ENCODE measurements at places on chromosomes 2 and 18.
A peak's percentile ranks its signal among the peaks of the same experiment; 100 is the strongest.

DNA sequence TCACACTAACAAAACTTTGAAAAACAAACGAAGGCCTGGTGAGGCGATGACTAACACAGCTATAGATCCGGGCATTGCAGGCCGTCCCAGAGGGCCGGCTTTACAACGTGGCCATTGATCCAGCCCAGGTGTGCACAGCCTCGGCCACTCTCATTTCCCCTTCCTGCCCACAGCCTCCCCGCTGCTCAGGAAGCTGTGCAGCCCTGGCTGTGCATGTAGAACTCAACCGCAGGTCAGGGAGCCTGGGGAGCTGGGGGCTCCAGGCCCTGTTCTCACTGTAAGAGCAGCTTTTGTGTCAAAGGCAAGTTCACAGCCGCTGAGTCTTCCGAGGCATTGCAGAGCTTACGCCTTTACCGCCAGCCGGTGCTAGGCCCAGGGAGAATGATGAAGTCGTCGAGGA, 87.2 kb downstream of the LONRF2 start:
- DNase-seq = no peak

DNA sequence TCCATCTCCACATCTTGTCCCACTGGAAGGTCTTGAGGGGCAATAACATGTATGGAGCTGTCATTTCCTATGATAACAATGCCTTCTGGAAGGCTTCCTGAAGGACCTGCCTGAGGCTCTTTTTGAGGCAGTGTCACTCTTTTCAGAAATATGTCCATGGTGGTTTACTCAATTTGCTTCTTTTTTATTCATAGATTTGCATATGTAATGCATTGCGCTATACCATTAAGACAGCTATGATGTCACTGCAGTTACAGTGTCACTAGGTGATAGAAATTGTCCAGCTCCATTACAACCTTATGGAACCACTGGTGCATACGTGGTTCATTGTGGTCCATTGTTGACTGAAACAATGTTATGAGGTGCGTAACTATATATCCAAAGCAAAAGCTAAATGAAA, 19.9 kb downstream of the NABP1 start:
- no peak for DNase-seq

DNA sequence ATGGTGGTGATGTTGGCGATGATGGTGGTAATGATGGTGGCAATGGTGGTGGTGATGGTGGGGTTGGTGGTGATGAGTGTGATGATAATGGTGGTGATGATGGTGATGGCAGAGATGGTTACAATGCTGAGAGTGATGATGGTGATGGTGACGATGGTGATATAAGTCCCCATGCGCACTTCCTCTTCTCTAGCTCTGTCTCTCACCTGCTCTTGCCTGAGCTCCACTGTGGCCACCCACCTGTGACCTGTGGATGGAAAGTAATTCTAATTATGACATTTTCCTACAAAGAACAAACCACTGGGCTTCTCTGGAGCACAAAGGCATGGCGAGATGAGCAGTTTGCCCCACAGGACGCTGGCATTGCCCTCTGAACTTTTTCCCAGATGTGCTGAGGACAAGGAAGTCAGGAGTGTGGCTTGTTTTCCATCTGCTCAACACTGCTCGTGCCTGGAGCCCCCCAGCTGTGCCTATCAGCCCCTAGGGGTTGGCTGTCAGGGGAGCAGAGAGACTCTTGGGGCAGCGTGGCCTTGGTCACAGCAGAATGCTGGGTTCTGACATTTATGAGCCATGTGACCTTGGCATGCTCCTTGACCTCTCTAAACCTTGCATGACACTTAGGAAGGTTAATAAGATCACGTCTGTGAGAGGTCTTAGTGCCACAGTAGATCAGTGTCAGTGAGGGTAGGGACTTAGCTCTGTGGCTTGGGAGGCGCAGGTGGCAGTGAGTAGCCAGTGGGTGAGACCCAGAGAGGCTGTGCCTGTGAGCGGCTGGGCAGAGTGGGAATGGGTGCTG, 68.4 kb downstream of the RRM2 start:
- no peak for DNase-seq

- DNase-seq = no peak
Measured at GRCh38 chr18:53644799-53645471, 579.5 kb downstream of the MBD2 start.

GRCh38 chr2:121038891-121039616, 245.9 kb downstream of the TFCP2L1 start:
- DNase-seq = no peak

DNA sequence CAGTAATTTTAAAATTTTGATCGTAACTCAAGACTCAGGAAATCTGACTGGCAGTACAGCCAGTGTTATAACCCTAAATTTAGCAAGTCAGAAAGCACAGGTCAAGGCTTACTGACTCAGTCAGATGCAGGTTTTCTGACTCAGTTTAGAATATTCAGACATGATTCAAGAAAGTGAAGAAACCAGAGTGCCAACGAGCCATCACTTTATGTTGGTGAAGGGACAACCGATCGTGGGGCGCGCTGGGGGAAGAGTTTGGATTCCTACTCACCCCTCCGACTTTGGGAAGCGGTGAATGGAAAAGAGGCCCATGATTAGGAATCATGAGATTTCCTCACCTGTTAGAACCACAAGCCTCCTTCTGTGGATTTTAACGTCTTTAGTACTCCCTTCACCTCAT, 998 bp downstream of the RNF149 start:
- no peak for DNase-seq

GRCh38 chr2:84989422-84989821, 18.5 kb downstream of the KCMF1 start:
- DNase-seq = no peak

DNA sequence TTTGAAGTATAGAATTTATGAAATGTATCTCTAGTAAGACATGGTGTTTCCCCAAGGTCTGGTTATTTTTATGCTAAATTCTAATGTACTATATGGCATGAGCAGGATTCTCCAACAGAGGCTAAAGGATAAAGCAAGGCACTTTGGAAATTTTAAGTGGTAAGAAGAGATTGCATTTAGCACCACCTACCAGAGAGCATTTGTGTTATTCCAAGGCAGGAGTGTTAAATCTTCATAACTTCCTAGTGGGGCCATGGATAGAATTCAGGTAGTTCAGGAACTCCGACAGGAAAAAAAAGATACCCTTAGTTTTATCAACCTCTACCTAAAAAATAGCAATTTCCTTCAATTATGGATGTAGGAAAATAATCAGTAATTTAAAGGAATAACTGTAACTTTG, 497.4 kb upstream of the CRIM1 start:
- DNase-seq = no peak

- DNase-seq = no peak
Measured at GRCh38 chr18:39796393-39796792, 2158.6 kb upstream of the PIK3C3 start.

DNA sequence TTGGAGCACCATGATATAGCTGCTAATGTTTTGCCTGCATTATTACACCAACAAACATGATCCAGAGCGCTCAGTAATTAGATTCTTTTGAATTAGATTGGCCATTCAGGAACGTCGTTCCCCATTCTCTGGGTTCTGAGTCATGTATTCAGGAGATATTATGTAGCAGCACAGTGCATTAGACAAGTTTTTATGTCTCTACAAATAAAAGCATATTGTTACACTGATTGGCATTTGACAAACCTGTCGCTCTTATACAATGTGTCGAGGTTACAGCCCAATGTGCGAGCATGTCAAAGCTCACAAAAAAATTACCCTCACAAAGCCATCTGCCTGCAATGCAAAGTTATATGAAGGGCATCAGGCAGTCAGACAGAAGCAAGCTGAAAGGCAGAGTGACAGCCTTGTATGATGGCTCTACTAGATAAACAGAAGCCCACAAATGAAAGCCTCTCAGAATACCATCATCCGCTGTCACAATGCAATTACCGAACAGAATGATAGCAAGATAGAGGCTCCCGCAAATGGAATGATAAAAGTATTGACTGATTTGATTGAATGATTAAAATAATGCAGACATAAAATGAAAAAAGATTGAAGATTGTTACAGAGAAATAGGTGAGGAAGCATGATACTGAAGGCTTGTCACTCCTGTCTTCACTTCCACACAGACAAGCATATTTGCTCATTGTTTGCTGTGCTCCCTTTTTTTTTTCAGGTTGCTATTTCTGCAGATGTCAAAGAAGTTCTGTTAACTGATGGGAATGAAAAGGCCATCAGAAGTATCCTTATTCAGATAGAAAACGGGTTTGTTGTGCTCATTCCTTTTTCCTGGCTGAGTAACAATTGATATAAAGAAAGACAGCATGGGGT, 234.6 kb upstream of the SIX3 start:
- no peak for DNase-seq

- peak; percentile 83 for DNase-seq
Measured at GRCh38 chr2:231713730-231714638, 5.7 kb downstream of the PTMA start.

GRCh38 chr2:226037526-226037925, 638.0 kb downstream of the NYAP2 start:
- no peak for DNase-seq

- no peak for DNase-seq
Measured at GRCh38 chr18:66676699-66677098, 72.8 kb upstream of the CDH19 start.

DNA sequence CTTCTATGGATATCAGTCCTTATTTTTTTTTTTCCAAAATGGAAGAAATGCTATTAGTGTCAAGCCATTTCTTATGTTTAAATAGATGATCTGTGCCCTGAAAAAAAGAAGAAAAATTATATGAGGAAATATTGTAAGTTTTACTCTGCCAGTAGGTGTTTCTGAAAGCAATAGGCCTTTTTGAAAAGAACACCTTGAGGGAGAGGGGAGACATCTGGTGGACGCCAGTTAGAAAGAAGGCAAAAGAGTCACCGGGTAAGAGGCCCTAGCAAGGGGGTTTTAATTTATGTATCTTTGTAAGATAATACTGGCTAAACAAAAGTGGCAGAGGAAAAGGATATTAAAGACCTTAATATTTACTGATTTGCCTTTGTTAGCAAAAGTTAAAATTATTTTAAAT, 56.1 kb downstream of the DYNAP start:
- DNase-seq = no peak

DNA sequence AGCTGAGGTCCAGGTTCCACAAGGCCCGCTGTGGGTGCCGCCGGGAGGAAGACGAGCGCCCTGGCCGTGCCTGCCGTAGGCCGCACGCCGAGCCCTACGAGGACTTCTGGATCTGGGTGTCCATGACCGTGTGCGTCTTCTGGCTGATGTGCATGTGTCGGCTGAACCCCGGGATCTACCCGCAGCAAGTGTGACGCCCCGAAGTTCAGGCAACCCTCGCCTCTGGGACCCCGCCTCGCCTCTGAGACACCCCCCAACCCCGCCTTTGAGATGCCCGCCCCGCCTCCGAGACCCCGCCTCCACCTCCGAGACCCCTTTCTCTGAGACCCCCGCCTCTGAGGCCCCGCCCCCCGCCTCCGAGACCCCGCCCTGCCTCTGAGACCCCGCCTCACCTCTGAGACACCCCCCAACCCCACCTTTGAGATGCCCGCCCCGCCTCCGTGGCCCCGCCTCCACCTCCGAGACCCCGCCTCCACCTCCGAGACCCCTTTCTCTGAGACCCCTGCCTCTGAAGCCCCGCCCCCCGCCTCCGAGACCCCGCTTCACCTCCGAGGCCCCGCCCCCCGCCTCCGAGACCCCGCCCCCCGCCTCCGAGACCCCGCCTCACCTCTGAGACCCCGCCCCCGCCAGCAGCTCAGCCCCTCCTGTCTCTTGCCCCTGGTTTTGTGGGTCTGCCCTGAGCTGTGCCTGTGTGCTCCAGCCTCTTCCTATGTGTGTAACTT, 3.7 kb downstream of the RTP5 start:
- no peak for DNase-seq

DNA sequence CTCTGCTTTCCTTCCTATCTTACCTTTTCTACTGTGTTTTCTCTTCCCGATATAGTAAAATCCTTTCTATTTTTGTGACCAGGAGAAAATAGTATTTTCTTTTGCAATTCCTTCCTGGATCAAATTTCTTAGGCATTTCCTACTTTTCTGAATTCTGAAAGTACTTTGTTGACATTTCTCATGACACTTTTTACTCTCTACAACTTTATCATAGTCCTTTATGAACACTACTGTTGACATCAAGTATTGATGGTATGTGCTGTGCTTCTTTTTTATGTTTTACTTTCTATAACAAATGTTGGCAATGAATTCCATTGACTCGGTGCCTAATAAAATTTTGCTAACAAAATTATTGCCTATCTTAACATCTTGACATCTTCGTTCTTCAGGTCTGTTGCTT, 217.7 kb upstream of the TCF4 start:
- DNase-seq = no peak

DNA sequence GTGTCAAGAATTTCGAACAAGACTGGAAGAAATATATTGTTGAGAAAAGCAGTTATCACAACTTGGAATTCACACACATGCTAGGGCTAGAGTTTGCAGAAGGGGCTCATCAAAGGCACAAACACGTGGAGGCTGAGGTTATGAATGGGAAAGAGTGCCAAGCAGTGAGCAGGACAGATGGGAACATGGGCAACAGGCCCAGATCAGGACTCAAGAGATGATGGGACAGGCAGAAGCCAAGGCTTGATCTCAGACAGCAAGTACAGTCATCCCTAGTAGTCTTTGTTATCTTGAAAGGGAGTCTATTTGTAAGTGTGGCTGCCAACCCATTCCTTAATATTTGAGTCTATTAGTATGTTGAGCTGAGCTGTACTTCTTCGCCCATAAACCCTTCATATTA, 22.2 kb upstream of the EPC2 start:
- no peak for DNase-seq

DNA sequence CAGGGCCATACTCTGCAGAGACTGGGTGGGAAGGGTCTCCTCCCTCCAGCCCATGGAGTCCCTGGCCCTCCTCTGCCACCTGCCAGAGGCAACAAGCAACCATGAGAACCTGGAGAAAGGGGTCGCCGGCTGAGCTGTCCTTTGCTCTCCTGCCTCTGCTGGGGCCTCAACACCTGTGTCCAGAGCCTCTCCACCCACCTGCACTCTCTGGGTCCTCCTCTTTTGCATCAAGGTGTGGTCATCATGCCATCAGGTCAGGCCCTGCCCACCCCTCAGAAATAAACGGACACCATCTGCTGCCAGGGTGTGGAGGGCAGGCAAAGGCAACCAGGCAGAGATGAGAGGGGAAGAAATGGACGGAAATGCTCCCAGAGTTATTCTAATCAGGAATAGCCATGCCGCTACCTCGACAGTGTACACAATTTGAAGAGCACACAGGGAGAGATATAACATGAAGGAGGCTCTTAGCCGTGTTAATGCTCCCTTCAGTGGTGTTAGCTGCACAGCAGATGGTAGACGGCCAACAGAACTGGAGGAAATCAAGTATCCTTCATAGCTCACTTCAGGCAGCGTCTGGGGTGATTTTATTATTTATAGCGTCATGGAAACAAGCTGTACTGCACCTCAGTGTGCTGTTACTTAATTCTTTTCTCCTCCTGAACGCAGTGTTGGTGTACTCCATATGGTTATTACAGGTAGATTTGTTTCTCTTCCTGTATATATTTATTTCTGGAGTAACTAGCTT, 247.9 kb downstream of the TSN start:
- no peak for DNase-seq

Data from activated T-helper 1 cell treated with Interleukin-2 at 50 U/mL for 16 hours (primary cell).